AML-193 (cell line): ENCODE measurements at places on chromosomes 1 and 21.

- DNase-seq, result no peak
Measured at GRCh38 chr1:228920831-228921230, 185.6 kb downstream of the RHOU start.

GRCh38 chr1:237851210-237851845, 39.4 kb downstream of the ZP4 start:
- DNase-seq, result peak; percentile 47

- DNase-seq, result no peak
Measured at GRCh38 chr21:21231913-21232312, 233.7 kb downstream of the NCAM2 start.

- no peak for DNase-seq
Measured at GRCh38 chr1:57235730-57236510, 187.9 kb downstream of the DAB1 start.

GRCh38 chr1:220565670-220566069, 37.7 kb downstream of the MARK1 start:
- DNase-seq, result no peak

- DNase-seq, result no peak
Measured at GRCh38 chr21:27561116-27561515, 594.2 kb upstream of the ADAMTS5 start.

DNA sequence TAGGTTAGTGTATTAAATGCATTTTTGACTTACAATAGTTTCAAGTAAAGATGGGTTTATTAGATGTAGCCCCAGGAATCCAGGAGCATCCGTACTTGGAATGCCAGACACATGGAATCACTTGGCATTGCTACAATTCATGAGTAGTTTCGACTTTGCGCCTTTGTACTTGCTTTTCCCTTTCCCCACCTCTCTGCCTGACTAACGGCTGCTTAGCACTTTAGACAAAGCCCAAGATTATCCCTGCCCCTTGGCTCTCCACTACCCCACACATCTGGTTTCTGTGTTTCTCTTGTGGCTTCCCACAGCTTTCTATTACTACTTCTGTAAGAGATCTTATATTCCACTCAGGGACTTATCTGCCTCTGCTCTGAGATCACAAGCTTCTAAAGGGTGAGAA, 397.7 kb upstream of the POU3F1 start:
- no peak for DNase-seq

DNA sequence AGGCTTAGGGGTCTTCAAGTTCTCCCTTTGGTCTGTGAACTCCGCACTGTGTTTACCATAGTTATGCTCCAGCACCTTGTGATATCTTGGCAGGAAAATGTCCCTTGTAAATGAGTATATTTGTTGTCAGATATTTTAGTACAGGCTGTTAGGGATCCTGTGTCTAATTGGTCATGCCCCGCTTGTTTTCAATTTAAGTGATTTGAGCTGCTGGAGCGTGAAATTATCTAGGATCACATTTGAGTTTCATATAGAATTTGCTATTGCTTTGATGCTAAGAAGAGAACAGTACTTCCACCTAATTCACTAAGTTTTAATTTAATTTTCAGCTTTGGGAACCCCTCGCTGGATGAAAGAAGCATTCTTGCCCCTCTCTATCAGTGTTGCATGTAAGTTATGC, 15.4 kb upstream of the TOR3A start:
- no peak for DNase-seq
